Esophagus squamous epithelium (tissue), 5 donors: ENCODE measurements at places on chromosomes 13 and 19. TPM values are rescaled to one million over a fixed set of nuclear protein-coding genes. Genes with fewer than 3 reads are reported as not detected.

DNA sequence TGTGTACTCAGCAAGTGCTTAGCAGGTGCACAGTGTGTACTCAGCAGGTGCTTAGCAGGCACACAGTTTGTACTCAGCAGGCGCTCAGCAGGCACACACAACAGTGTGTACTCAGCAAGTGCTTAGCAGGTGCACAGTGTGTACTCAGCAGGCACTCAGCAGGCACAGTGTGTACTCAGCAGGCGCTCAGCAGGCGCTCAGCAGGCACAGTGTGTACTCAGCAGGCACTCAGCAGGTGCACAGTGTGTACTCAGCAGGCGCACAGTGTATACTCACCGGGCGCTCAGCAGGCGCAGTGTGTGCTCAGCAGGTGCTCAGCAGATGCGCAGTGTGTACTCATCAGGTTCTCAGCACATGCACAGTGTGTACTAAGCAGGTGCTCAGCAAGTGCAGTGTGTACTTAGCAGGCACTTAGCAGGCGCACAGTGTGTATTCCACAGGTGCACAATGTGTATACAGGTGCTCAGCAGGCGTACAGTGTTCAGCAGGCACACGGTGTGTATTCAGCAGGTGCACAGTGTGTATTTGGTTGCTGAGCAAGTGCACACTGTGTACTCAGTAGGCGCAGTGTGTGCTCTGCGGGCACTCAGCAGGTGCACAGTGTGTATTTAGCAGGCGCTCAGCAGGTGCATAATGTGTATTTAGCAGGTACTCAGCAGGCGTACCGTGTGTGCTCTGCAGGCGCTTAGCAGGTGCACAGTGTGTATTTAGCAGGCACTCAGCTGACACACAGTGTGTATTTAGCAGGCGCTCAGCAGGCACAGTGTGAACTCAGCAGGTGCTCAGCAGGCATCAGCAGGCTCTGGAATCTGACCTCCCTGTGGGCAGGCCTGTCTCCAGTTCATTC, 15.1 kb downstream of the CRTC1 start:
- no peak for DNase-seq

GRCh38 chr19:20612711-20613316, 47.2 kb upstream of the ZNF737 start:
- no peak for DNase-seq

DNA sequence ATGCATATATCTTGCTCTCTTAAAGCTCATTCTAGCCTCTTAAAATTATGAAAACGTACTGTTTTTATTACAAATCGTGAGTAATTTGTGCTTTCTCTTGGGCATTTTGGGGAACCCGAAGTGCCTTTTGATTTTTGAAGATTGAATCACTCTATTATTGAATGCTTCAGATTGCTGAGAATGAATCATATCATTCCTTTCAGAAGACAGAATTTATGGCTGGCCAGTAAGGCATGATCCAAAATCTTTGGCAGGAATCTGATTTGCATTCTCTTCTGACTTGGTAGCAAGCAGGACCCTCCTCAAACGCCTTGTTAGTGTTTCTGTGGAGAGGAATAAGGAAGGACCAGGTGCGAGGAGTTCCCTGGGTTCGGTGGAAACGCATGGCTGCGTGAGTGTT, 49.5 kb downstream of the STARD13 start:
- no peak for DNase-seq

Gene ZNF730
- total RNA-seq = not detected

- DNase-seq = no peak
Observed at GRCh38 chr13:50678464-50679162, 164.9 kb downstream of the DLEU7 start.

DNA sequence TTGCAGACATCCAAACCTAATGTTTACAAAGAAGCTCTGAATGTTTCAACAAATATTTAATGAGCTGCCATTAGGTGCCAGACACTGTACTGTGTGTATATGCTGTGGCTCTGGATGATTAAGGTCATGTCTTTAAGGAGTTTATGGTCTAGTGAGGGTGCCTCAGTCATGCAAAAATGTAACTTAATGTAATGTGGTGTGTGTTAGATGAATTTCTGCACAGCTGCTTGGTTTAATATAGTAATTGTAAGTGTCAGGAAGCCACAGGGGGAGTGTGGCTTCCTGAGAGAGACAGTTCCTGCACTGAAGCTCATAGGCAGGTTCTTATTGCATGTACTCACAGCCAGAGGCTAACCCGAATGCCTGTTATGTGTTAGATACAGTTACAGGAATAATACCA, 43.3 kb downstream of the SPATA13 start:
- no peak for DNase-seq

GRCh38 chr13:106819413-106820180, 251.7 kb upstream of the ARGLU1 start:
- no peak for DNase-seq

GRCh38 chr13:110155072-110155471, 151.9 kb downstream of the COL4A1 start:
- no peak for DNase-seq

- no peak for DNase-seq
Observed at GRCh38 chr13:101623470-101624209, 171.2 kb downstream of the ITGBL1 start.

DNA sequence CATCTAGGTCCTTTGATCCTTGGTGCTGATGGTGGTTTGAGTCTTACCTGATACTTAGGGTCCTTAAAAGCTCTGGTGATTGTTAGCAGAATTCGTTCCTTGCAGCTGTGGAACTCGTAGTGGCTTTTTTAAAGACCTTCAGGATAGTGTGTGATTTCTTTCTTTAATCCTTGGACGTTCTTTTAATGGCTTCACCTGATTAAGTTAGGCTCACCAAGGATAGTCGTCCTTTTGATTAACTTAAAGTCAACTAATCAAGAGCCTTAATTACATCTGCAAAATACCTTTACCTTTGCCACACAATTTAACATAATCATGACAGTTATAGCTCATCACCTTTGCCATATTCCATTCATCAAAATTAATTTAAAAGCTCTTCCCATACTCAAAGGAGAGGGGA, 1807.7 kb downstream of the OLFM4 start:
- no peak for DNase-seq

DNA sequence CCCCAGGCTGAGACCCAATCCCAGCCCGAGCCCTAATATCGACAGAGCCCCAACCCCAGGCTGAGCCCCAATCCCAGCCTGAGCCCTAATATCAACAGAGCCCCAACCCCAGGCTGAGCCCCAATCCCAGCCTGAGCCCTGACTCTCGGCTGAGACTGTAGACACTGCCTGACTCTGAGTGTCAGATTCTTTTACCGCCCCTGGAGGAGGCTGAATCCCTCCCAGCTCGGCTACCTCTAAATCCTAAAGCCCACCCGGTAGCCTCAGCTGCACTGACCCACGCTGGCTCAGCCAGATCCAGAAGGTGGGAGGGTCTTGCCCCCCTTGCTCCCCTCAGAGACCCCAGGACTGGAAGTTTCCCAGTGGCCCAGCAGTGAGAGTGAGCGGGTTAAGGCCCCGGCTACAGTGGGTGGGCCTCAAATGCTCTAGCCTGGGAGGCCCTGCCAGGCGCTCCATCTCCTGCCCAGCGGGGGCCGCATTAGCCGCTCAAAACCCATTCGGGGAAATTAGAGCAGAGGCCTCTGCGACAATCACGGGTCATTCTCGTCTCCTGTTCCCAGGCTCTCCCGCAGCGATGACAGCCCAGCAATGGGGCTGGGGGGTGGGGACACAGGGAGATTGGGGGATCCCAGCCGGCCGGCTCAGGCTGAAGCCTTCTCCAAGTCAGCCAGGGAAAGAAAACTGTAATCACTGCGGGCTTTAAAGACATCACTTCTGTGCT, 43.8 kb downstream of the ZNRF4 start:
- DNase-seq = no peak

Gene S1PR5
- total RNA-seq = 8.9 TPM

- DNase-seq = no peak
Observed at GRCh38 chr19:54248016-54248601, 5.5 kb upstream of the LILRA6 start.

DNA sequence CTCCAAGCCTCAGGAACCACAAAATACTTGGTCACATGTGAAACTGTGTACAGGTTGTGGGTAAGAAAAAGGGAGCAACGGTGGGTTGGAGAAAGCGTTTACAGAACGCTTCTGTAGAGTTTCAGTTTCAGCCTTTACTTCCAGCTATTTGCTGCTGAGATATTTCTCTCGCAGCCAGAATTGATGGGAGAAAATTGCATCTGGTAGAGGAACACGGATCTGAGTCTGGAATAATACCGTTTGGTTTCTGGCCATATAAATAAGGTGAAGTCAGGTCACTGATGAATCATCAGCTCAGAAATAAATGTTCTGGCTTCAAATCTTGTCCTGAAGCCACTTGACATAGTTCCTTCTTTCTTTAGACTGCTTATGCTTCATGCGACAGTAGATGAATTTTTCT, 20.3 kb upstream of the RFC3 start:
- no peak for DNase-seq

Gene ALOX5AP
- total RNA-seq = 21.5 TPM

GRCh38 chr19:12884202-12884601, 2.8 kb downstream of the KLF1 start:
- no peak for DNase-seq

DNA sequence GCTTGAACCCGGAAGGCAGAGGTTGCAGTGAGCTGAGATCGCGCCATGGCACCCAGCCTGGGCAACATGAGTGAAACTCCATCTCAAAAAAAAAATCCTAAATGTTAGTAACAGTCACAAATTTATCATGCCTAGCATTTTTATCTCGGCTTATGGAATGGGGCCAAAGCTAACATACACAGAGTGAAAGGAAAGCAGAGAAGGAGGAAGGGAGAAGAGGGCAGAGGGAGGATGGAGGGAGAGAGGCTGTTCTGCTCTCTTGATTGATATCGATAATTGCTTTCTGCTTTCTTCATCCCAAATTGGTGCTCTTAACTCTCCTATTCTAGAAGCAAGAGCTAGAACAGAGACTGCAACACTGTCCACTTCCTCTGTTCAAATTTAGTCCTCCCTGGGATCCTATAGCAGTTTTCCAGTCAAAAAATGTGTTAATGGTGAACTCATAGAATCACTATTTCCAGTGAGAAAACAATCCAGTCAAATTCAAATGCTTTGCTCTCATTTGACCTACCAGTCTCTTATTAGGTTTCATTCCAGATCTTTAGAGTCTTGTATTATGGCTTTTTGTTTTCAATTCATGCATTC, 15.8 kb upstream of the TUBGCP3 start:
- no peak for DNase-seq

GRCh38 chr19:55070466-55071128, 5.1 kb upstream of the EPS8L1 start:
- DNase-seq = no peak

Gene OVOL3
- not detected for total RNA-seq

Gene OCEL1
- total RNA-seq = 3.5 TPM

- DNase-seq = no peak
Observed at GRCh38 chr13:31891472-31891871, 140.1 kb upstream of the FRY start.

Gene ATXN8OS
- not detected for total RNA-seq

Gene HSD11B1L
- 1.9 TPM for total RNA-seq

- no peak for DNase-seq
Observed at GRCh38 chr19:38918526-38918925, 6.5 kb upstream of the CCER2 start.

- no peak for DNase-seq
Observed at GRCh38 chr13:113145496-113145895, 13.0 kb upstream of the PROZ start.

Gene ATP4A
- total RNA-seq = 0.18 TPM

Gene FXYD7
- not detected for total RNA-seq

- no peak for DNase-seq
Observed at GRCh38 chr19:17778251-17778967, 16.5 kb upstream of the B3GNT3 start.

GRCh38 chr13:33615436-33615835, 202.5 kb upstream of the RFC3 start:
- no peak for DNase-seq

GRCh38 chr19:22901431-22902130, 69.5 kb downstream of the ZNF723 start:
- DNase-seq = no peak

Gene SHD
- not detected for total RNA-seq

DNA sequence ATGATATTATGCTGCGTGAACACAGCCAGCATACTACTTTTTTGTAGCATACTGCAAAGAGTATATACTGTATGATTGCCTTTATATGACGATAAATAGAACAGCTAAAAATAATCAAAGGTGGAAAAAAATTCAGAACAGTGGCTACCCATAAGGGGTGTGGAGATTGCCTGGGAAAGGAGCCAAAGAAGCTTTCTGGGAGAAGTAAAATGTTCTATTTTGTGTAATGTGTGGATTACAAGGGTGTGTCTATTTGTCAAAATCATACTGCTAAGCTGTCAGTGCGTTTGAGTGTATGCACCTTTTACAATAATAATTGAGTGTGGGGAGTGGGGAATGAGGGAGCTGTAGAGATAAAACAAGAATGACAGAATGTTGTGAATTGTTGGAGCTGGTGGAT, 45.2 kb upstream of the MTIF3 start:
- DNase-seq = no peak
